ENCODE measurements at places on chromosomes 4 and X.

DNA sequence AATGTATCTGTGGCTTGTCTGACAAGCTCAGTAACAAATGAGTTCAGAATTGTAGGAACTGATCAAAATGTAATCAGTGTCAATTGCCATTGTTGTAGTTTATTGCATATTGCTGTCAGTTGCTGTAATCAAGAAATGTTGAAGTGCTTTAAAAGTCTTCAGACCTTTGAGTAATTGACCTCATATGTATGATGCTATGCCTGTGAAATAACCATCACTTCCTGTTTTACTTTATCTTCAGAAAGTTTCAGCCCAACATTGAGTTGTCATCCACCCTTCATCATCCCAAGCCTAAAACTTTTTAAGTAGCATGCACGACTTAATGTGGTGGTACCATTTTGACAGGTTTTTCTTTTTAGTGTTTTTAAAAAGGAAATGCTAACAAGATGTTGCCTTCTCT is 212.4 kb downstream of the ARHGAP10 start:
- DNase-seq = no peak

GRCh38 chr4:81482326-81482725 is 10.6 kb upstream of the RASGEF1B start:
- no peak for DNase-seq

GRCh38 chr4:112633477-112634235 is 3.1 kb downstream of the ZGRF1 start:
- DNase-seq = no peak

DNA sequence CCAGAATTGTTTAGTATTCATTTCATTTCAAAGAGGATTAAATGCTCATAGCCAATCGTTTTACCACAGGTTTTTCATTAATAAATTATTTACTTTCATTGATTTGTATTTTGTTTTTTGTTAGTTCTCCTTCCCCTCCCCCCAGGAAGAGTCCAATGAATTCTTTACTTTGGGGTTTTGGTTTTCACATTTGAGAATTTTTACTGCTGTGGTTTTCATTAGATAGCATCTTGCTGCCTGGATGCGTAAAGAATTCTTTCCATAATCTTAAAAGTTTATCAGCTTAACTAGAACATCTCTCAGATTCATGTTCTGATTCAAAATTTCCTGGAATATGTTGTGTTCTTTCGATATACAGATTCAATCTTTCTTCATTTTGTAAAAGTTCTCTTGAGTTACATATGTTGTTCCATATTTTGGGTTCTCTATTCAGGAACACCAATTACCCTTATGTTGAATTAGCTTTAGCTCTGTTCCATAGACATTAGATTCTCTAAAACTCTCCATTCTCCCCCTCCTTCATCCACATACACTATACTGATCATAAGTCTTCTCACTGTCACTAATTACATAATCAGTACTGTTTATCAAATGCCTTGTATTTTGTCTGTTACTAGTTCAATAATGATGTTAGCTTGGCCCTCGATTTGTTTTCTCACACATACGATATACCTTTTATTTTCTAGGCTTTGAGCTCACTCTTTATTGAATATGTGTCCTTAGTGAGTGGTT is 184.4 kb downstream of the CAMK2D start:
- DNase-seq = no peak

GRCh38 chr4:14446311-14446710 is 556.0 kb upstream of the CPEB2 start:
- no peak for DNase-seq

- DNase-seq = no peak
Observed at GRCh38 chrX:72540318-72540717, 32.3 kb downstream of the HDAC8 start.

DNA sequence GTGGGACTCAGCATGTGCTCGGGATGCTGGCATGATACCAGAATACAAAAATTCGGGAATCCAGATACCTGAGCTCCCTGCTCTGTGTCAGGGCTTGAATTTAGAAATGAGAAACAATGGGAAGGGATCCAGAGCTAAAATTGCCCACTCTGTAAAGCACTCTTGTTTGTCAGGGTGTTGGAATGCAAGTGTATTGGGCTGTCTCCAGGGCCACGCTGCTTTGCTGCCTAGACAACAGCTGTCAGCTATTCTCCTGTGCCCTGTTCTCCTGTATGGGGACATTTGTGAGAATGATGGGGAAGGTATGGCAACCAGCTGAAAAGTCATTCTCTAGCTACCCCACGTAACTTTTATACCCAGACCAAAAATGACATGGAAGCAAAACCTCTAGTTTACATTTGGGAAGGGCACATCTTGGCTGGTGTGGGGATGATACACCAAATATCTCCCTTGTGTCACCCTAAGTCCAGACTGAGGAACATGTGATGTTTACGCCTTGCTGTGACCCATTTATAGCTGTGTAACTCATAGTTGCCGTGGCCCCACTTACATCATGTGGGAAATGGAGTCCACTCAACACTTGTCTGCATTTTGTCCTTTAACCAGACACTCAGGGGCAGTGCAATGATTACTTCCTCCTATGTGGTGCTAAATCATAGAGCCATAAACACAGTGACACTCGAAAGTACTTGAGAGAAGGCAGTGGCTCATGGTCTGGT is 46.6 kb downstream of the SMPX start:
- DNase-seq = no peak

GRCh38 chr4:121686255-121686654 is 10.5 kb downstream of the ANXA5 start:
- DNase-seq = no peak

DNA sequence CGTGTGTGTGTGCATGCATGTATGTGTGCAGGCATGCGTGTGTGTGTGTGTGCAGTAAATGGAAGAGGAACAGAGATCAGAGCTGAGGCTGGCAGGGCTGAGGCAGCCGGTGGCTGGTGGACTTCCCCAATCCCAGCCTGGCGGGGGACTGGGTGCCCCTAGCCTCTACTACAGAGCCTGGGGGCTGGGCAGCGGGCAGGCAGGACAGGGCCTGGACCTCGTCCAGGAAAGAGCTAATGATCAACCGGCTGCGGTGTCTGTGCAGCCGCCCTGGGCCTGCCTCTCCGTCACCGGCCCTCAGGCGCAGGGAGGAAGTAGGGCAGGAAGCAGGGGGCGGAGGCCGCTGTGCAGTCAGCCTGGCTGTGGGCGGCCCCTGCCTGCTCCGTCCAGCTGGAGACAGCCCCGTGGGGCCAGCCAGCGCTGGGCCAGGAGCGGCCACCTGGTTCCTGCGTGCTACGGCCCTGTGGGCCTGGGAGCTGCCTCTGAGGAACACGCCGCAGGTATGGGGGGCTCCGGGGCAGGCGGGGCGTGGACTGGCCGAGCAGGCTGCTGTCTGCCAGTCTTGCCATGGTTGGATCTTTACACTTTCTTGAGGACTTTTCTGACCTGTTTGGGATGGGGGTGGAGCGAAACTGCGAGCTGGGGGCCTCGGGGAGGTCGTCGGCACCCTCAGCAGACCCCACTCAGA is at the start of gene SH3TC1:
Gene SH3TC1 (plus strand): TSS at position 385 of the 688 bp plus-strand sequence. CDS start 5,905 bp downstream, outside the sequence.
- peak; percentile 97 for DNase-seq

- DNase-seq = no peak
Observed at GRCh38 chrX:17590892-17591740, 146.2 kb upstream of the SCML1 start.

DNA sequence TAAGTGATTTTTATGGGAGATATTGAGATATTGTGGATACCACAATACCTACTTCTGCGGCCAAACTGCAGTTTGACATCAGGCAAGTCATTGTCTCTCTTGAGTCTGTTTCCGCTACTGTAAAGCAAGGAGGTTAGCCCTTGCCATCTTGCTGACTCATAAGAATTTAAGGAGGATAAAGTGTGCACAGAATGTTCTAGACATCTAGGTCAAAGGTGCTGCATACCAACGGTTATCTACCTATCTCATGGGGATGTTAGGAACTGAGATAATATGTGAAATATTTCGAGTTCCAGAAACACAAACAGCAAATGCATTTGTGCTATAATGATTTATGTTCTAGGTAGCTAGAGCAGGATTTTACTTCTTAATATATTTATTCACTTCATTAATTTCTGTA is 211.5 kb upstream of the NR3C2 start:
- no peak for DNase-seq

- no peak for DNase-seq
Observed at GRCh38 chr4:48110452-48110978, 23.5 kb downstream of the TXK start.

GRCh38 chr4:41749631-41750039 is 1.1 kb upstream of the PHOX2B start:
- no peak for DNase-seq

DNA sequence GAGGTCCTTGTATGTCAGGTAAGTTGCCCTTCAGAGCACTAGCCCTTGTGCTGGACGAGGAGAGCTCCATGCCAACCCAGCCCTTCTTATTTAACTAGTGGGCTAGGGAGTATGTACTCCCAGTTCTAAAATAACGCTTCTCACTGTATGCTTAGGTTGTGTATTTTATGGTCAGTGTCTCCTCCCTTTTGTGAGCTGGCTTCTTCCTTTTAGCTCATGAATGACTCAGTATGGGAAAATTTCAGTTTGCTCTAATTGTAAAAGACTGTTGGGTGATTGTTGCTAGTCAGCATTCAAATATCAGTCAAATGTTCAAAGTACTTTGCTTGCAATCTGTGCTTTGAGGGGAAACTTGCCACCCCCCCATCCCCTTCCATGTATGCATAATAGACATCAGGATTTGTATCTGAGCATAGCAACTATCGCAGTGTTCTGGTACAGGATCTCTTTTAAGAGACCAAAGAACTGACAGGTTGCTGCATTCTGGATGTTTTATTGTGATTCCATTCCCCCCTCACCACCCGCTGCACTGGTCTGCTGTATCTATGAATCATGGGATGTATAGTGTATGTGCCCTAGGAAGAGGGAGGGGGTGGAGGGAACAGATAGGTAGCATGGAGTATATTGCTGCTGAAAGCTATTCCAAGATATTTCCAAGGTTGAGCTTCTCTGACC is 34.7 kb downstream of the DLG3 start:
- DNase-seq = no peak

- DNase-seq = peak; percentile 74
Observed at GRCh38 chrX:53284684-53285447, 3.5 kb upstream of the IQSEC2 start.

DNA sequence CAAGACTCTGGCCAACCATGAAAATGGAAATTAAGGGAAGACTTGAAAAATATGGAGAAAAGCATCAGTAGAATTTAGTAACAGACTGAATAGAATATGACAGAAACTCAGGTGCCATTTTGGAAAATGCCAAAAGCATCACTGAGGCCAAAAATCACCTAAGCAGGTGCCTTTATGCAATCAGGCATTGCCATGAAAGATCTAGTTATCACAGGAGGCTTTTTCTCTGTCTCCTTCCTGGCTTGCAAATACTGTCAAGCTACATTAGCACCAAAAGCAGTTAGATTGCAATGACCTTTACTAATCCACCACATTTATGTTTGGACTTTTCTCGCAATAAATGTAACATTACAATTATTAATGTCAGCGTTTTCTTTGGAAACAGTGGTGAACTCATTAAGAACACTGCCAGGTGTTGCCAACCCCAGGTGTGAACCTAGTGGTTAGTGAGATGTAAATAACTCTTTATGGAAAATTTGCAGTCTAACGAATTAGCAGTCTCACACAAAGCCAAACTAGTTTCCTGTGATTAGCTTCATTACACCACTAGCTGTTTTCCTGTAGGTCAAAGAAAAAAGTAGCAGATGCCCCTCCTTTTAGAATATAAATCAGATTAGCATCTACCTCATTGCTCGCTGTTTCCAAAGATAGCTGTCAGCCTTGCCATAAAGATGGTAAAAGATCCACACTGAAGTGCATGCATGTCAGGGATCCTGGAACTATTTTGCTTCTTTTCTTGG is 1568.4 kb upstream of the TENM3 start:
- DNase-seq = no peak

- DNase-seq = no peak
Observed at GRCh38 chrX:21167011-21167410, 207.2 kb upstream of the CNKSR2 start.

GRCh38 chr4:139808808-139809756 is 143.5 kb downstream of the MGST2 start:
- no peak for DNase-seq

DNA sequence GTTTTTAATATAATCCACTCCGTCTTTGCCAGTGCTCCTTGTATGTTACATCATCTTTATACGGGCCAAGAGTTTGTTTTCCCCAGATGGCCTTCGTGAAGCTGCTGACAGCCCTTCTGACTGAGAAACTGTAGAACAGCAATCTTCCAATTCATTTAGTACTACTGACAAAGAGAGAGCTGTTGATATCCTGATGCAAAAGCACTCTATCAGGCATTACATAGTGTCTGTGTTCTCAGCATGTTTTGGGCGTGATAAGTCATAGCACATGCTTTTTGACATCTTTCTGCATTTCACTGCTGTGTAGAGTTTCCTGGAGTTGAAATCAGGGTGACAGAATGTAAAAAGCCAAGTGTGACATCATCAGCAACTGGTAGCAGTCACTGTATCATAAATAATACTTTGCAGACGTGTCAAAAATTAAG is 746.3 kb upstream of the FAM241A start:
- no peak for DNase-seq

- DNase-seq = no peak
Observed at GRCh38 chrX:153537526-153538295, 20.3 kb downstream of the ATP2B3 start.

DNA sequence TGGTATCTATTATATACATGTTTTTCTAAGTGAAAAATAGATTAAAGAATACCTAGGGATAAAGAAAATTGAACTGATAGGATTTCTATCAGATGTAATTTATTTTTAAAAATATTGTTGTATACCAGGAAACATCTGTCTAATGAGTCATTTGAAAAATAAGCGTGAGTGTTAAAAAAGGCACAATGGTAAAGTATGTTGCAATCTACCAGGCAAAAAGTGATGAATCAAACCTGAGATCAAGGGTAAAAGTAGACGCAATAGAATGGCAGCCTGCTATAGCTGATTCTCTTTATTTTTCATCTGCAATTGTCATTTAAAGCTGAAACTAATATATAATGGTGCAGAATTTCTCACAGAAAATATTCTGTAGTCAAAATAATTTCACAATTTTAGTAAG is 1119.6 kb downstream of the PCDH18 start:
- no peak for DNase-seq

DNA sequence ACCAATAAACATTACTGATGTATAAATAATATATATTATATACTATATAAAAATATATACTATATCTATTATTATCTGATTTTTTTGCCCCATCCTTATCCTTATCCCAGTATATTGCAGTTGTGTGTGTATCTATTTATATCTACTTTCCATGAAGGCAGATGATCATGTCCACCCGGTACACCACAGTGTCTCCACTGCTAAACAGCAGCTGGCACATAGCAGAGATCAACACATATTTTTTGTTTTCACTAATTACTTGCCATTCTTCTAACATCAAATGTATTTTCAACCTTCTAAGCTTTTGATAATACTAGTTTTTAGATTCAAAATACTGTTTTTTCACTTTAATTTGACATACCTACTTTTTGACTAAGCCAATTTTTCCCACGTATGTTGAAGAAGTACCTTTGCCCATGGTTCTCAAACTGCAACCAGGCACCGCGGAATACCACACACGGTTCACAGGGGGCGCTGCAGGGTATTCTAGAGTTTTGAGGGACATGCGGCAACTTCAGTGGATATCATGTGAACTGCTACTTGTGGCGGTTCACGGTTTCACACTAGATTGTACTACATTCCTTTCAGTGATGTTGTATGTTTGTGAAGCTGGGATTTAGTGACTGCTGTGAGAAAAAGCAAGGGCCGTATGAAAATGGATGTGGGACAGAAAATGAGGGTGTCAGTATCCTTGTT is 182.5 kb upstream of the NPY2R start:
- DNase-seq = no peak

GRCh38 chrX:130082244-130083106 is 27.8 kb downstream of the ELF4 start:
- DNase-seq = peak; percentile 75

GRCh38 chr4:36164900-36165630 is 79.2 kb downstream of the ARAP2 start:
- no peak for DNase-seq

GRCh38 chr4:4182835-4183568 is 43.7 kb downstream of the OTOP1 start:
- DNase-seq = no peak

Data from upper lobe of right lung (tissue), 1 donor.